ENCODE measurements at places on chromosomes 3 and 15. TPM values are rescaled to one million over a fixed set of nuclear protein-coding genes. Genes with fewer than 3 reads are reported as not detected.

PRR20G gene
- total RNA-seq, result not detected

ISL2 gene
- total RNA-seq, result 0.44 TPM

- H3K27me3 ChIP-seq, result no peaks in the 10 kb centered on the region
- H3K27ac ChIP-seq, result peak overlapping the region; percentile 65
- H3K36me3 ChIP-seq, result no peaks in the 10 kb centered on the region
- no peak for DNase-seq
- H3K4me1 ChIP-seq, result peaks cover 55% of the 10 kb centered on the region
- no peak overlapping the region for H3K4me3 ChIP-seq
Observed at GRCh38 chr3:32420126-32421038, 28.7 kb downstream of the CMTM7 start.

DNA sequence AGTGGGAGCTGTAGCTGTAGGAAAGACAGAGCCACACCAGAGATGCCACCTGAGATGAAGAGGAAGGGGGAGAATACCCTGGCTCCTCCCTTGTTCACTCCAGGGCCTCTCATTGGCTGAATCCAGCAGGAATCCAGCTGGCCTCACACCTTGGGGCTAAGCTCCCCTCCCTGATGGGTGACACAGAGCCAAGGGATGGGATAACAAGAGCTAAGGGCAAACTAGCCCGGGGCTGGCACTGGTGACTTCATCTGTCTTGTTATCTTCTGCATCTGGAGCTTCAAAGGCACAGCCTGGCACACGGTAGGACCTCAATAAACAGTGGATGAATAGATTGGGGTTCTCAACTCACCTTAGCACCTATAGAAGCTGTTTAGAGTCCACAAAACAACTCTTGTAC lies 13.8 kb upstream of the GATA2 start:
- DNase-seq, result no peak
- H3K4me1 ChIP-seq, result no peaks in the 10 kb centered on the region
- no peaks in the 10 kb centered on the region for H3K36me3 ChIP-seq

DNA sequence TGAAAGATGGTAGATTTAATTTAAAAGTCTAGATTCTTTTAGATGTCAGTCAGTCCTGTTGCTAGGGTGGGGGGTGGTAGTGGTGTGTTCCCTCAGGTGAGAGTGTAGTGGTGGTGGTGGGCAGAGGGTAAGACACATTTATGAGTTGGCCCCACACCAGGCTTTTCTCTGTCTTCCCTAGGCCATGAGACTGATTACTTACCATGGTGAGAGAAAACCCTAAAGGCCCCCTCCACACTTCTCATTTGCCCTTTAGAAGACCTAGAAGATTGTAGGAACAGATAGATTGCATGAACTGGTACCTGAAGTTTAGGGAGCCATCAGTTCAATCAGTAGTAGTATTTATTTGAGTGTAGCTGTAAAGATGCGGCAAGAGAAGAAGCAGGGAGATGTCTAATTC lies 20.9 kb downstream of the FNDC3B start:
- H3K4me3 ChIP-seq, result no peak overlapping the region
- H3K4me1 ChIP-seq, result peaks cover 2% of the 10 kb centered on the region
- H3K36me3 ChIP-seq, result no peaks in the 10 kb centered on the region
- H3K27me3 ChIP-seq, result no peaks in the 10 kb centered on the region
- DNase-seq, result no peak

DNA sequence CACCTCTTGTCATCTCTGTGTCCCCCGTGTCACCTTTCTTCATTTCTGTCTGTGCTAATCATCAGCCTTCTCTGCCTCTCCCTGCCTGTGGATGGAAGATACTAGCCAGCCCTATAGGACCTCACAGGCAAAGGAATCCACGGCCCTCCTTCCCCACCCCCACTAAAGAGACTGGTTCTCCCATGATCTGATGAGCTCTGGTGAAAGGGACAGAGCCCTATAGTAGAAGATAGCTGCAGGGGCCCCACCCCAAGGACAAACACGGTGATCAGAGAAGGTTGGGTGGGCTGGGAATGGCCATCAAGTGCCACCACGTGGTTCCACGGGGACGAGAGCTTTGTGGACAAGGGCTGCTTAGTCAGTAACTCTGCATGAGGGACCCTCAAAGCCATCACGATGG lies 27.8 kb upstream of the RASA2 start:
- H3K4me1 ChIP-seq, result peaks cover 2% of the 10 kb centered on the region
- no peaks in the 10 kb centered on the region for H3K36me3 ChIP-seq
- H3K27me3 ChIP-seq, result no peaks in the 10 kb centered on the region
- DNase-seq, result no peak
- H3K27ac ChIP-seq, result no peak overlapping the region
